Pulmonary artery endothelial cell (primary cell): ENCODE measurements at places on chromosomes 3 and 15. TPM values are rescaled to one million over a fixed set of nuclear protein-coding genes. Genes with fewer than 3 reads are reported as not detected.

Gene HGD
- total RNA-seq: 0.26 TPM in 1 of 2 replicates, not detected in the other

Gene POMGNT2
- total RNA-seq: 6.5 and 6.9 TPM in 2 replicates

Gene NR1I2
- 0.11 TPM in 1 of 2 replicates, not detected in the other for total RNA-seq

GRCh38 chr3:112781599-112781998, 65.1 kb downstream of the CD200R1L start:
- no peak for DNase-seq

DNA sequence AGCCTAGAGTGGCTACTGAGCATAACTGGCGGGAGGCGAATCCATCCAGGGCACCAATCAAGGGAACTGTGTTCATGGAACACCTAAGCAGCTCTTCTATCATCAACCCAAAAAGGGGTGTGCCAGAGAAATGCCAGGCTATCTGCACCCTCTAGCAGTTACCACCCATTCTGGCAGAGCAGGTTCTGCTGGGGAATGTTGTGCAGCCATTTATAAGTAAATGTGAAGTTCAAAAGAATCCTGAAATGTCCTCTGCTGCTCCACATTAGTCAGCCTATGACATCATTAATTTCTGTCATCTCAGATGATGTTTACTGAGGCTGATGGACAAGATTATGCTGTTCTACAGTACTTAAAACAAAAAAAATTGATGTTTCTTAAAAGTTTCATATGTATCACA, 7.7 kb downstream of the SKIC8 start:
- no peak for DNase-seq

- no peak for DNase-seq
These were observed 46.4 kb downstream of the C3orf20 start for GRCh38 chr3:14721126-14721864.

GRCh38 chr15:101055411-101055810, 136.3 kb downstream of the LRRK1 start:
- DNase-seq: no peak

DNA sequence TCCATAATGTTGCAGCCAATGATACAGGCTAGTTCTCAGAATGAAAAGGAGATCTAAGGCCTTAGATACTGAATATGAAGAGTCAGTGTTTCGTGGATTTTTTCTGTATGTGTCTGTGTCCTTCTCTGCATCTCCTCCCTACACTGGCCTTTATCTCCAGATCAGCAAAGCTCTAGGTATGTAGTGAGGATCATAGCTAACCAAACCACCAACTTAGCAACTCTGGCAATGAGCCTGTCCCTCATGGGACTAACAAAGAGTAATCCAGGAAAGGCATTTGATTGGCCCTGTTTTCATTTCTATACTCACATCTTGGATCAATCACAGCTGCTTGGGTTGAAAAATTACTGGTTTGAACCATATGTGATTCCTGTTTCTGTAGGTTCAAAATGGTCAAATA, 18.6 kb upstream of the CNTN3 start:
- DNase-seq: no peak

DNA sequence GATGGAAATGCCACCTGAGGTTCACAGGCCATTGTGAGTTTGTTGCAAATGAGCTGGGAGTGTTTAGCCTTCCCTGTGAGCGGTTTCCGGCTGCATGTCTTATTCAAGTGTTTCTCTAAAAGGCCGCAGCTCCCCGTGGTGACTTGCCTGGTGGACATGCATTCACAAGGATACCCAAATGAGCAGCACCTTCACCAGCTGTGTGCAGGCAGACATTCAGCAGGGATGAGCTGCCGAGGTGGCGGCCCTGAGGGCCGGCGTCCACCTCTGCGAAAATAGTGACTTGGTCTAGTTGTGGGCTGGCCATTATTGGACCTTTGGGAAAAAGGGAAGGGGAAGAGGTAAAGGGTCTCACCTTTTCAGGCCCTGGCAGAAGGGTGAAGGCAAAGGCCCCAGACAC, 23.4 kb downstream of the SPSB4 start:
- DNase-seq: no peak

Gene TMEM45A
- 4.0 and 4.3 TPM in 2 replicates for total RNA-seq

DNA sequence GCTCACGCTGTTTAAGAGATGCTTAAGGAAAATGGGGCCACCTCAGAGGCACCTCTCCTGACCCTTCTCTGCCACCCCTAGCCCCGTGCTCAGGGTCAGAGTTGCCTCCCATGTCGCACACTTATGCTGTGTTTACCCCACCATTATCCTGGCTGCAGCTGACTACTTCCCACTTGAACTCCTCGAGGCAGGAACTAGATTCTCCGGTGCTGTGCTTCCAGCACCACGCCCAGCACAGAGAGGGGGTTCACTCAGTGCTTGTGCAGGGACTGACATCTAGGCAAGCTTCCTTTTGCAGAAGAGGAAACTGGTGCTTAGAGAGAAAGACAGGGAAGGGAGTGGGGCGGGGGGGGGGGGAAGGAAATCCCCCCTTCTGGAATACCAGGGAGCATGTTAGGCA, 340.1 kb downstream of the RORA start:
- no peak for DNase-seq

Gene A4GNT
- not detected in 2 replicates for total RNA-seq

GRCh38 chr3:127590282-127590592, 296 bp downstream of the TPRA1 start:
- DNase-seq: no peak

Gene TERC
- total RNA-seq: 70.7 and 108 TPM in 2 replicates

DNA sequence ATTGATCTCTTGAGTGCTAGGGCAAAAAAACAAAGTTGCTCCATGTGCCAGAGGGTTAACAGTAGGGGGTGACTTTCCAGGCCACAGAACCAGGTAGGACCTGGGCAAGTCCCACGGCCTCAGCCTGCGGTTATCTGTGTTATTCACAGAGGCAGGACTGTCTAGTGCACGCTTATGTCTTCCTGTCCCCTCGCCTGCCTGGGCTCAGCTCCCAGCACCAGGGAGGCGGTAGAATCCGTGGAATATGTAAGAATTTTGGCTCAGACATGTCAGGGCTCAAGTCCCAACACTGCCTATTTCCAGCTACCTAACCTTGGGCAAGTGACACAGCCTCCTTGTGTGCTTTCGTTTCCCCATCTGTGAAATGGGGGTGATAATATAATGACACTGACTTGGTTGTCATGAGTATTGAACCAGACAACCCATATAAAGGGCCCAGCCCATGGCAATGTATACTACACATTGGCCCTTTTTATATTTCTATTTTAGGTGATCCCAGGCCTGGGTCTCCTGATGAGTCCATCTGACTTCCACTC, 44.3 kb upstream of the FLNB start:
- no peak for DNase-seq

- no peak for DNase-seq
These were observed 89.2 kb downstream of the CORO2B start for GRCh38 chr15:68667800-68668625.

- no peak for DNase-seq
These were observed 6.7 kb downstream of the LNP1 start for GRCh38 chr3:100407977-100408532.

DNA sequence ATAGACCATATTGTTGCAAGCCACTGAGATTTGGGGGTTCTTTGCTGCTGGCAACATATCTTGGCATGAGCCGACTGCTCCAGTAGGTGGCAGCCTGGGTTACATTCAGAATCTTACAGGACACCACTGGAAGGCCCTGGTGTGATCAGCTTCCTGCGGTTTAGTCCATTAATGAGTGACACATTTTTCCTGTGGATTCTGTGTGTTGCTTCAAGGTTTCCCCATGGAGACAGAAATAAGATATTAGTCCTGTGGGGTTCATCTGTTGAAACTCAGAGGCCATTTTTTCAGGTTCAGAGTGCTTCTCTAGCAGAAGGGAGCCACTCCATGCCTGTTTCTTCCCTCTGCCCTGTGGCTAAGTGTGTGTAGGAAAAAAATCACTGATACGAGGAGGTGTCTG, 116.2 kb downstream of the MFSD1 start:
- DNase-seq: peak; percentile 15

DNA sequence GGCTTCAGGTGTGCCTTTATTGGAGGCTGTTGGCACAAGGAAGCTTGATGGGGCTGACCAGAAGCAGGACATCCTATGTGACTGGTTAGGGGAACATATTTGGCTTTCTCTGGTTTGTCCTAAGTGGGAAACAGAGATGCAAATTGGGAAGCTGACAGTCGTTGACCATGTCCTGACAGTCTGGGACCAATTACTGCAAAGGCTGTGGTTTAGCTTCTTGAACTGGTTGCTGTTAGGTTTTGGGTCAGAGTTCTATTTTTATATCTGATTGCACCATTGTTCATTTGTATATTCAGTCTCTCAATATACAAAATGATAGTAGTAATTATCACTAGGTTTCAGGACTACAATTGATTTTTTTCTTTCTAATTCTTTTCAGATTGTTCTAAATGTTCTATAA, 36.8 kb downstream of the SNTN start:
- no peak for DNase-seq

DNA sequence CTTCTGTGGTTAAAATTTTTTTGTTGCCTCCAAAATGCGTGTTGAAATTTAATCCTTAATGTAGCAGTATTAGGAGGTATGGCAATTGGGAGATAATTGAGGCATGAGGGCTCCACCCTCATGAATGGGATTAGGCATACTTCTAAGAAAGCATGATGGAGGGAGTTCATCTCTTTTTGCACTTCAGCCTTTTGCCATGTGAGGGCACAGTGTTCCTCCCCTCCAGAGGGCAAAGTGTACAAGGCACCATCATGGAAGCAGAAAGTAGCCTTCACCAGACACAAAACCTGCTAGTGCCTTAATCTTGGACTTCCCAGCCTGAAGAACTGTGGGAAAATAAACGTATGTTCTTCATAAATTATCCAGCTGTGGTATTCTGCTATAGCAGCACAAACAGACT, 429.5 kb downstream of the ZIC1 start:
- DNase-seq: no peak

DNA sequence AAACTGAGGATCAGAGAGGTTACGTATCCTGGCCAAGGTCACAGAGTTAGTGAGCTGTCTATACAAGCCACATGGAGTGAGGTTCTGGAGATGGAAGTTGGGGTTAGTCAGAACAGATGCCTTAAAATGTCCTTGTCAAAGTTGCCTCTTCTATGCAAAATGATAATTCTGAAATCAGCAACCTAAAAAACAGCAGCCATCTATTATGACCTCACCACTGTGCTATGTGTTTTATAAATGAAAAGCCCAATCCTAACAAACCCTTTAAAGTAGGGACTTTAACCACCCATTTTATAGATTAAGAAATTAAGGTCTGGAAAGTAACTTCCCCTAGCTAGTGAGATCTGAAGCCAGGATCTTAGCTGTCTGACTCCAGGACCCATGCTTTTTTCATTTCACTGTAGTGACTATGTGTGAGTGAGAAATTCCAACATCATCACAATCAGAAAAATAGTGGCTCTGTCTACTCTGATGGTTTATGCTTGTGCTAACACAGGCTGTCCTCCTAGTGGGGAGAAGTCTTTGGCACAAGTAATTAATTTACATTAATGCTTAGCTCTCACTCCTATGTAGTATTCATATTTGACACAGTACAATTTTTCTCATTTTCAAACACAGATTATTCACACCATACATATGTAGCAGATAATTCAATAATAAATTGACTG, 143.6 kb downstream of the ANO10 start:
- no peak for DNase-seq

- DNase-seq: no peak
These were observed 1.7 kb downstream of the LRRN1 start for GRCh38 chr3:3800685-3801493.

Gene CIB2
- total RNA-seq: 1.4 and 1.6 TPM in 2 replicates

DNA sequence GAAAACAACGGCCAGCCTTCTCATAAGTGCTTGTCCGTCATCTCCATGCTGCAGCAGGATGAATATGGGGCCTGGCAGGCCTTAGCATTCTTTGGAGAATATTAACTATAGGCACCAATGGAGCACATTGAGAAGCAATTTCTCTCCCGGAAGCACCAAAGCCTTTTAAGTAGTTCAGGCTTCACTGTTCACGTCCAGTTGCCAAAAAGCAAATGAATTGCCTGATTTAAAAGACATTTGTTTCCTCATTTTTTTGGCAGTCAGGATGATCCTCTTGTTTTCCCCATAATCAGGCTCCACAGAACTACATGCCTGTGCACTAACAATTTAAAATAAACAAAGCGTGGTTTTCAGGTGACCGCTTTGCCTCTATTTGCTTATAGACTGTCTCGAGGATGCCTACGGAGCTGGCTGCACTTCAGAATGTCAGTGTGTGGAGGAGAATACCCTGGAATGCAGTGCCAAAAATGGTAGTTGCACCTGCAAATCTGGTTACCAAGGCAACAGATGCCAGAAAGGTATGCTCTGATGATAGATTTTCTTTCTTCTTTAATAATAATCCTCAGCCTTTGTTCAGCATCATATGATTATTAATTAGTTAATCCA, 725.2 kb upstream of the GOLIM4 start:
- DNase-seq: no peak

- DNase-seq: no peak
These were observed 133.1 kb upstream of the ABHD17C start for GRCh38 chr15:80562033-80562432.

DNA sequence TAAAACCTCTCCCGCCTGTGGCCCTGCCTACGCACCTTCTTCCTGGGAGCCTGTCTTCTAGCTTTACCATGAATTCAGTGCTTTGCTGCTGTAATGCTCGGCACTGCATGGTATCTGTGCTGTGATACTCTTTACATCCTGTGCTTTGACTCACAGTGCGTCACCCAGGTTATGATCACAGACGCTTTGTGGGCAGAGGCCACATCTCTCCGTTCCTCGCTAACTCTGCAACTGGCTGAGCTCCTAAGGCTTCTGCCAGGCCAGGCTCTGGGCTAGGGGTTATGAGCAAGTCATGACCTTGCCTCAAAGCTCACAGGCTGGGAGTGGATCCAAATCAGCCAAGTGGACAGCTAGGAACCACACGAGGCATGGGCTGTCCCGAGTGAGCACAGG, 23.2 kb downstream of the SPTBN5 start:
- DNase-seq: no peak

GRCh38 chr3:171951597-171951996, 87.8 kb upstream of the FNDC3B start:
- DNase-seq: no peak

DNA sequence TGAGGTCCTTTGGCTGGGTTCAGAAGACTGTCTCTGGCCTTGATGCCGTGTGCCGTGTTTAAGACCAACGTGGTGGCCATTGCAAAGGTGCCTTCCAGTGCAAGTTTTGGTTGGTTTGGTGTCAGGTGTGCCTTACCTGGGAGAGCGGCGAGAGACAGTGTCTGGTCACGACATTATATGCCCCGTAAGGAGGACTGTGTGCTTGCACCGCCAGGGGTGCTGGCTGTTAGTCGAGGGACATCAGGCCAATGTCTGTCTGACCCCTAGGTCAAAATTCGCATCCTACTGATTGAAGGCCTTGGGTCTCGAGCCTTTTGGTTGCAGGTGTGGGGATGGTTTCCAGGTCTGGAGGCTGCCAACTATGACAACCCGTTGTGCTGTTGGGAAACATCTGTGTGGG, 111.9 kb downstream of the SNRPN start:
- no peak for DNase-seq

- no peak for DNase-seq
These were observed 25.4 kb upstream of the DET1 start for GRCh38 chr15:88571852-88572259.
